Activated naive CD8-positive, alpha-beta T cell treated with anti-CD3 and anti-CD28 coated beads, Interleukin-2, amount 10 ng/mL, durations not matched to agents 7 days and 5 days (primary cell): ENCODE measurements at places on chromosomes 1 and 21. TPM values are rescaled to one million over a fixed set of nuclear protein-coding genes. Genes with fewer than 3 reads are reported as not detected.

The ELF3 gene
- total RNA-seq = 0.83 TPM

The LY9 gene
- total RNA-seq = 73.6 TPM

The FAM151A gene
- total RNA-seq = not detected

The SMPDL3B gene
- 0.64 TPM for total RNA-seq

The OR2L8 gene
- not detected for total RNA-seq

The GLMN gene
- 17.8 TPM for total RNA-seq

The RCAN3 gene
- total RNA-seq = 77.4 TPM

DNA sequence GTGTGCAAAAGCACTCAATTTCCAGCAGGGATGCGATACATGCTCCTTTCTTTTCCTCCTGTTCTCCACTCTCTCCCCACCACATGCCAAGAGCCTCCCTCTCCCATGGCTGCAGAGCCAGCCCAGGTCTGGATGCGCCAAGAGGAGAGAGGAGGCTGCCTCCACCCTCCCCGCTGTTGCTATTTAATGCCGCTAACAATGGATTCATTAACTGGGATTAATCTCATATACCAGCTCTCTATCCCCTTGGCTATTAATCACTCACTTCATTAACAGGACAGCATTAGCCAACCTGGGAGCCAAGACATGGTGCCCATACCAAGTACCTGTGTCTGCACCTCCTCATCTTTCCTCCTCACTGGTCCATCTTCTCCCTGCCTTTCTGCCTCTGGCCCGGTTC, 49.1 kb upstream of the SCMH1 start:
- no peak for DNase-seq

- peak; percentile 33 for DNase-seq
Measured at GRCh38 chr1:169363046-169363730, 4.4 kb downstream of the NME7 start.

GRCh38 chr1:26110731-26111529, 694 bp upstream of the PDIK1L start:
- DNase-seq = peak; percentile 86

DNA sequence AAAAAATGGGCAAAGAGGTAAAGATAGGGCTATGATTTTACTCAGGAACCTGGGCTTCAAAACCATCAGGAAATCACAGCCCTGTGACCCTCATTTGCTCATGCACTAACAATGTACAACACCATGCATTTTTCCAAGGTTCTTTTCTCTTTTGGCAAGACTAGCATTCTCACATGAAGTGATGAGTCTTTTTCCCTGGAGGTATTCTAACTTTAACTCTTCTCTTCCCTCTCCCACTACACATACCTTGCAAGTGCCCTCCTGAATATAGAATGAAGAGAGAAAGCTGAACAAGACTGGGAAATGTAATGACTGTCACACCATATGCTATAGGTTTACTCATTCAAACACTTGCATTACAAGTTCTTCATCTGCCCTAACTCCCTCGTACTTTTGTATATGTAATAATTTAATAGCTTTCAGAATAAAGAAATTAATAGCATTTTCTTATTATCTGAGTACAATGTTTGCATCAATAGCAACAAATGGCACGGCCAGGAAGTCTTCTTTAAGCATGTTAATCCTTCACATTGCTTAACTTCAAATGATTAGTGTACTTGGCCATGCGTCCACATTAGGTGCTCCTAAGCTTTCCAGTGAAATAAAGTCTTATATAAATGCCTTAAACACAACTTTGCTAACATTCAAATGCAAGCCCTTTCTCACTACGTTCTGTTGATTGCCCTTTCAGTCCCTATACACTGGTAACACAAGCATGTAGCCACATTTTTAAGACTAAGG, 1.8 kb downstream of the NIBAN1 start:
- DNase-seq = no peak

GRCh38 chr1:66526991-66527390, 7.0 kb upstream of the SGIP1 start:
- DNase-seq = no peak

DNA sequence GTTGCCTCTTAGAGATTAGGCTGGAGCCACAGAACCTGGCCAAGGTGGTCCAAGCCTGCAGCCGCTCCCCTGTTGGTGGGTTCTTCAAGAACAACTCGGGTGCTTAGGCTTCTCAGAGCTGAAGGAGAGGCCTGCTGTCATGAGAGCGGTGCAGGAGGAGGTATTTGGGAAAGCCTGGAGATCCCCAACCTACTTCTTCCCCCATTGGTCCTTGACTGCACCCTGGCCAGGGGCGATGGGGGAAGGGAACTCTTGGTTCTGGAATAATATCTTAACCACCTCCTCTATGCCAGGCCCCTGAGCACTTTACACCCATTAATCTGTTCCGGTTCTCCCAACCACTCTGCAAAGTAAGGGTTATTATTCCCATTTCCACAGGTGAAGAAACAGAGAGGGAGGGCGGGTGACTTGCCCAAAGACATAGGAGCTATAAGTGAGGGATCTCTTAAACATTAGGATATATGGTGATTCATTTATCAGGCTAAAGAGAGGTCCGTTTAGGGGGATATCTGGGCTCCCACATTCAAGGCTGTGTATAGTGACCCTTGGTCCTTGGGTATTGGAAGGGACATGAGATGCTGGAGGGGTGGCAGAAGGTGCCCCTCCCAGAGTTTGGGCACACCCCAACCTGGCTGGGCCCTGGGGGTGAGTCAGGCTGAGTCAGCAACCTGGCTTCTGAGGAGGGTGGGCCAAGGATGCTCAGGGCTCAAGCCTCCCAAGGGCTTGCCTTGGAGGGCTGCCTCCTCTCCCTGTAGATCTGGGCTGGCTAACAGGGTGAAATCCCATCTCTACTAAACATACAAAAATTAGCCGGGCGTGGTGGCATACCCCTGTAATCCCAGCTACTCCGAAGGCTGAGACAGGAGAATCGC, 5.2 kb downstream of the TRNP1 start:
- no peak for DNase-seq

GRCh38 chr1:22767852-22768251, 57.2 kb downstream of the EPHB2 start:
- no peak for DNase-seq

- DNase-seq = no peak
Measured at GRCh38 chr1:33152685-33153432, 29.0 kb downstream of the TRIM62 start.
